ENCODE measurements at places on chromosomes 7 and 10.

GRCh38 chr10:71970869-71971268 is 6.7 kb downstream of the CHST3 start:
- DNase-seq = no peak

DNA sequence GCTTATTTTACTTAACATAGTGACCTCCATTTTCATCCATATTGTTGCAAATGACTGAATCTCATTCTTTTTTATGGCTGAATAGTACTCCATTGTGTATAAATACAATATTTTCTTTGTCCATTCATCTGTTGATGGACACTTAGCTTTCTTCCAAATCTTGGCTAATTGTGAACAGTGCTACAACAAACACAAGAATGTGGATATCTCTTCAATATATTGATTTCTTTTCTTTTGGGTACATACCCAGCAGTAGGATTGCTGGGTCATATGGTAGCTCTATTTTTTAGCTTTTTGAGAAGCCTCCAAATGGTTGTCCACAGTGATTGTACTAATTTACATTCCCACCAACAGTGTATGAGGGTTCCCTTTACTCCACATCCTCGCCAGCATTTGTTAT is 58.0 kb downstream of the CREB5 start:
- DNase-seq = no peak

DNA sequence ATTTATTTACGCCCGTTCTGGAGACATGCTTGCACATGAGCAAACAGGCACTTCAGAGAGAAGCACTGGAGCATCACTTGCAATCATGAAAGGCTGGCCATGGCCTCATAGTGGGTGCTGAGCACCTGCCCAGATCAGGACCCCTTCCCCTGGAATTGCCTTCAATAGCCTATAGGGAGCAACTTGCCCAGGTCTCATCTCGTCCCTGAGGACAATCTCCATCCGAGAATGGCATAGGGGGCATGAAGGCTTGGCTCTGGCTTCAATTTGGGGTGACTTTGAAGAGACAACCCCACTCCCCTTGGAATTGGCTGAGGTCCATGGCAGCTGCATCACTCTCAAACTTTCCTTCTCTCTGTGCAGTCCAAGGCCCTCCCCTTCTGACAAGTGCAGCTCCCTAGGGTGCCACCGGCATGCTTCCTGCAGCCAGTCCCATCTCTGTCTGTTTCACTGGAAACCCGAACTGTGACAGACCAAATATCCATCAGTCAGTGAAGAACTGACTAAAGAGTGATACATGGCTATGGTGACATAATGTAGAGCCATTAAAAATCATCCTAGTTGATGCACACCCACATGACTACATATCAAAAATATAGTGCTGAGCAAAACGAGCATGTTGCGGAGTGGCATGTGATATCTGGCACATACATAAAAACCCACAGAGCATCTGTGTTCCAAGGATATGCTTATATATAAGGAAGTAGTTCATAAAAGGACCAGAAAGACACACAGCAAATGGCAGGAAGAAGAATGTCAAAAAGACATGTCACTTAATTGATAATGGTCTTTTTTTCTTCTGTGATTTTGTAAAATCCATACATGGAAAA is 12.4 kb downstream of the GDF2 start:
- no peak for DNase-seq

DNA sequence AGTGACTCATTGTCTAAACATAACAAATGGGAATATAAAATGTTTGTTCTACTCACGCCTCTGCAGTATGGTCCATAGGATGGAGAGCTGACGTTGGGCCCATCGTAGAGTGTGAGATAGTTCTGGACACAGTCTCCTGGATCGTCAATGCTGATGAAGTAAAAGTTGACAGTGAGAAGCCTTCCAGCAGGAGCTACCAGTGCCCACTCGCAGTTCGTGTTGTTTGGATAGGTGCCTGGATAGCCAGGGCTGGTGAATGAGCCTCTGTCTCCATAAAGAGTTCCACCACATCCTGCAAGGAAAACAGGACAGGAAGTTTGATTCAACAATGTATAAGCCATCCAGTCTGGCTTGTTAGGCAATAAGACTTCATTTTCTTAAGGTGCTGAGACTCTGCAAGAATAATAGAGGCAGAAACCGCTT is 79.6 kb downstream of the OR13A1 start:
- DNase-seq = no peak

- no peak for DNase-seq
Measured at GRCh38 chr7:151987748-151988529, 31.7 kb downstream of the GALNTL5 start.

DNA sequence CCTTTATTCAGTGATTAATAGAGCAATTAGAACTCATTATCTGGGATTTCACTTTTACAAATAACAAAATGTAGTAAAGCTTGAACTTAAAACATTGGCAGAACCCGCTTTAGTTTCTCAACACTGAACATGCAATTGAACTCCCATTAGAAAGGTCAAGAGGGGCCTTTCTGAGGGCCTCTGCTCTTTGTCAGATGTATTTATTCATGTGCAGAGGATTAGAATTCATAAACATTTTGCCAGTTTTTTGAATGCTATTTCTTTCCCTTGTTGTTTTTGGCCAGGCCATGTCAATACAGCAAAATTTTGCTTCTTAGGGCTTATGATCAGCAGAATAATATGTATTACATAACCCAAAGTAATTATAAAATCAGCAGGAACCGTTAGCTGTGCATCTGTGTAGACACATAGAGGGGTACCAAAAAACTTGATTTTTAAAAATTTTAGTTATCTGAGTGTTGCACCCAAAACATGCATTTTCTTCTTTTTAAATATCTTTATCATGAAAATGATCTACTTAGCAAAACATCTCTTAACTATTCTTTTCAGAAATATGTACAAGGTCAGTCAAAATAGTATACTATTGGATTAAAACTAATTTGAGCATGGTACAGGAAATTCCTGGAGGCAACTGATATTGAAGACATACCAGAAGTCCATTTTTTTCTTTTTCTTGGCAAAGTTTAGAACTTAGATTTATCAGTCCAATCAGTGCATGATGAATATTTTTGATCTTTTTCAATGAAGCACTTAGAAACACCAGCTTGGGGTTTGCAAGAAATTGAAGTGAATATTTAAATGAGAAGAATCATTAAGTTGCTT is 177.5 kb downstream of the TWIST1 start:
- no peak for DNase-seq

GRCh38 chr7:30322271-30323005 is 38.0 kb downstream of the ZNRF2 start:
- DNase-seq = no peak

GRCh38 chr10:44827431-44828006 is 83.6 kb upstream of the TMEM72 start:
- no peak for DNase-seq

DNA sequence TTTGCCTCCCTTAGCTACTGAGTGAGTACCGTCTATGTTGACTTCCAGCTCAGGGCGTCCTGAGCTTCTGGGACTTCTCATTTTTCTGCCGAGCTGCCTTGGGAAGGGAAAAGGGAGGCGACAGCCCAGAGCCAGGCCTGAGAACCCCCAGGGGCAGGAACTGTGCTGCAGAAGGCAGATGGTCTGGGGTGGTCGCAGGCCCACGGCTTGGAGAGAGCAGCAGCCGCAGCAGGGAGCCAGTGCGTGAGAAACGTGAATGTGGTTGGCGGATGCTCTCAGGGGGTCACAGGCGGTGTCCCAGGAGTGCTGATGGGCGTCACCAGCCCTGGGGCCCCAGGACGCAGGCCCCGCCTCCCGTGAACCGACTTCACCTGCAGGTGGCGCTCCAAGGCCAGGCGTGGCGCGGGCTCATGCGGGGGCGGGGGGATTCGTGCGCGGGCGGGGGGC is 9.2 kb upstream of the PWWP2B start:
- peak; percentile 90 for DNase-seq

GRCh38 chr7:131346885-131347592 is 19.4 kb downstream of the MKLN1 start:
- DNase-seq = no peak

GRCh38 chr7:151361193-151361959 is 19.8 kb downstream of the NUB1 start:
- DNase-seq = no peak

DNA sequence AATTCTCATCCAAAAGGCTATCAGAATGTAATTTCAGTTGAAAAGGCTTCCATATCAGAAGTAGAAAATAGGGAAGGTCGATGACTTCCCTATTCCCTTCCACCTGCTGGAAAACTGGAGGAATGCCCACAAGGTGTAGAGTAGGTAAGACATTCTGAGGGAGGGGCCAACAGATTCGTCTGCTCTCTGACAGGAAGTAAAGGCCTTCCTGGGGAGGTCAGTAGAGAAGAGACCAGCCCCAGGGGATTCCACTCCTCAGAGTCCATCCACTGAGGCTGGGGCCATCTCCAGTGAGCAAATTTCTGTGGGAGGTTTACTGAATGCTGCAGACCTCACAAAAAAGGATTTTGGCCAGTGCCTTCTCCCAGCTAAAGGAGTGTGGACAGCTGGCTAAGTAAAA is 19.5 kb downstream of the NPSR1 start:
- DNase-seq = no peak

GRCh38 chr10:69285699-69286098 is 7.4 kb downstream of the HK1 start:
- no peak for DNase-seq
